ENCODE measurements at places on chromosomes 12 and 14.

- no peak for DNase-seq
These were observed 106.5 kb upstream of the PLXNC1 start for GRCh38 chr12:94041850-94042249.

DNA sequence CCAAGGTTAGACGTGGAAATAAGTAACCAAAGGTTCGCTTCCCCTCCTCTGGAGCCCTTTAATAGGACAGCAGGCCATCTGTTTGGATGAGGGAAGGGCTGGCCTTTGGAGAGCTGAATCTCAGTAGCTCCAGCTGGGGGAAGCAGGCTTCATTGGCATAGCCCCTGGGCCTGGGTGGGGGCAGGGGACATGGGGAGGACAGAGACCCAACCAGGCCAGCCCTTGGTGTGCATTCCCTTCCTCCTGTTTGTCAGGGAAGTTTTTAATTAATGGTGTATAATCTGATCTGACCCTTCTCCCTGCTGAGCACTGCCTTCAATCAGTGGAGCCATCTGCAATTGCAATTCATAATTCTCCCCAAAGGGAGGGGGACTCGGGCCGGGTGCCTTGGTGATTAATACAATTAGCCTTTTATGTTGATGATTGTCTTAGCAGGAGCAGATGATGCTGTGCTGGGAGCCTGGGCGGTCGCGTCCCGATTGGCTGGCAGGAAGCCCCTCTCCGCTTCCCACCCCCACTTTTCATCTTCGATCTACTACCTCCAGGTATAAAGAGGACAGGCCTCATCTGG, 6.4 kb downstream of the AQP6 start:
- DNase-seq: peak; percentile 78

- no peak for DNase-seq
These were observed 108.8 kb downstream of the PTPN11 start for GRCh38 chr12:112527501-112527900.

- DNase-seq: no peak
These were observed 13.7 kb upstream of the OR10AD1 start for GRCh38 chr12:48216785-48217184.

GRCh38 chr14:38824706-38825105, 278.3 kb downstream of the SEC23A start:
- DNase-seq: no peak

- no peak for DNase-seq
These were observed 316.8 kb downstream of the SNAPC1 start for GRCh38 chr14:62079038-62079437.

GRCh38 chr14:38012056-38012455, 195.6 kb upstream of the SSTR1 start:
- DNase-seq: no peak

- DNase-seq: no peak
These were observed 400.9 kb downstream of the SNAPC1 start for GRCh38 chr14:62162998-62163589.

DNA sequence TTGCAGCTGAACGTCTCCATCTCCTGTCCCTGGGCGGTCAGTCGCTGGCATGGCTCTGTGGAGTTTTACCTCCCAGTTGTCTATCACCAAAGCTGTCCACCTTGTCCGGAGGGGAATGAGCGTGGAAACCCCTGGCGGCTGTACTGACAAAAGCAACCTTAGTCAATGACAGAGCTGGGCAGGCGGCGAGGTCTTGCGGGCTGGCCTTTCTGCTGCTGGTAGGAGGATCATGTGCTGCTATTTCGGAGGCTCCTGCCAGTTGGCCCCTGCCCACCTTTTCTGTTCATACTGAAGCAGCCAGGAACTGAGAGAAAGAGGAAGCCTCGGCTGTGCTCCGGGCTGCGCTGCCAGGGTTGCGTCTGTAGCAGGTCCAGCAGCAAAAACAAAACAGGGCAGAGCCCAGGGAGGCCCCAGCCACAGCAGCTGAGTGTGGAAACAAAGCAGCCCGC, 57.7 kb downstream of the HMGA2 start:
- peak; percentile 70 for DNase-seq

GRCh38 chr14:93941293-93941910, 14.3 kb downstream of the FAM181A start:
- DNase-seq: no peak

Measured in nucleus accumbens (tissue), 56 donors.